Fibroblast of villous mesenchyme (primary cell): ENCODE measurements at places on chromosomes 11 and 22. TPM values are rescaled to one million over a fixed set of nuclear protein-coding genes. Genes with fewer than 3 reads are reported as not detected.

The INPPL1 gene
- total RNA-seq, result 123 and 163 TPM in 2 replicates

The INS gene
- total RNA-seq, result not detected in 2 replicates

The CSRP3 gene
- total RNA-seq, result not detected in 2 replicates

The CRYBB3 gene
- total RNA-seq, result not detected in 2 replicates

The C11orf68 gene
- total RNA-seq, result 25.8 and 31.5 TPM in 2 replicates

The MMP7 gene
- total RNA-seq, result 0.43 and 2.6 TPM in 2 replicates

The ZNRF3 gene
- 1.7 and 3.9 TPM in 2 replicates for total RNA-seq

The SLC5A1 gene
- not detected in 2 replicates for total RNA-seq

The CYB561A3 gene
- 124 and 144 TPM in 2 replicates for total RNA-seq

The IGLL5 gene
- not detected in 2 replicates for total RNA-seq

The MMP27 gene
- total RNA-seq, result 0.97 TPM in 1 of 2 replicates, not detected in the other

The PATE2 gene
- 0.32 TPM in 1 of 2 replicates, not detected in the other for total RNA-seq

The KIAA0930 gene
- total RNA-seq, result 44.5 and 55.4 TPM in 2 replicates

The LIF gene
- 7.4 and 7.8 TPM in 2 replicates for total RNA-seq

The PRR33 gene
- not detected in 2 replicates for total RNA-seq

The TCF20 gene
- 26.4 and 30.7 TPM in 2 replicates for total RNA-seq

The ABCG4 gene
- total RNA-seq, result under 0.01 and 0.86 TPM in 2 replicates

The CNTN5 gene
- total RNA-seq, result under 0.01 and 0.32 TPM in 2 replicates

The TNNI2 gene
- not detected in 2 replicates for total RNA-seq

The MS4A3 gene
- not detected in 2 replicates for total RNA-seq

The PGA4 gene
- not detected in 2 replicates for total RNA-seq

The MYOD1 gene
- under 0.01 TPM in 1 of 2 replicates, not detected in the other for total RNA-seq

The SLN gene
- total RNA-seq, result not detected in 2 replicates

The TYR gene
- total RNA-seq, result not detected in 2 replicates

The PIWIL4 gene
- 0.64 and 0.86 TPM in 2 replicates for total RNA-seq

The APOL4 gene
- total RNA-seq, result not detected in 2 replicates

The PIH1D2 gene
- total RNA-seq, result 1.3 and 2.6 TPM in 2 replicates

The CHADL gene
- 0.43 and 0.64 TPM in 2 replicates for total RNA-seq

The IGLL1 gene
- total RNA-seq, result not detected in 2 replicates

The FOLR3 gene
- total RNA-seq, result 0.64 and 2.6 TPM in 2 replicates

The PNPLA5 gene
- total RNA-seq, result not detected in 2 replicates

The C22orf42 gene
- total RNA-seq, result not detected in 2 replicates

The BRSK2 gene
- under 0.01 TPM in 2 replicates for total RNA-seq

The BTG4 gene
- total RNA-seq, result not detected in 2 replicates

The CRYBB2 gene
- not detected in 2 replicates for total RNA-seq

The OR51E2 gene
- total RNA-seq, result 0.43 and 1.9 TPM in 2 replicates

The MS4A6A gene
- not detected in 2 replicates for total RNA-seq

The DRD4 gene
- not detected in 2 replicates for total RNA-seq

The FIBIN gene
- 25.9 and 26.4 TPM in 2 replicates for total RNA-seq

The OTOG gene
- not detected in 2 replicates for total RNA-seq

The OR9Q2 gene
- not detected in 2 replicates for total RNA-seq

The NEFH gene
- under 0.01 and 0.32 TPM in 2 replicates for total RNA-seq

The MYBPC3 gene
- not detected in 2 replicates for total RNA-seq

The SYCE3 gene
- total RNA-seq, result not detected in 2 replicates

The PAX6 gene
- total RNA-seq, result not detected in 2 replicates
